ENCODE measurements at places on chromosomes 4 and X. TPM values are rescaled to one million over a fixed set of nuclear protein-coding genes. Genes with fewer than 3 reads are reported as not detected.

- H3K36me3 ChIP-seq, result no peaks in the 10 kb centered on the region
- no peak for DNase-seq
- no peak overlapping the region for H3K27ac ChIP-seq
- H3K4me3 ChIP-seq, result no peak overlapping the region
- H3K4me1 ChIP-seq, result no peaks in the 10 kb centered on the region
These were observed 289.0 kb downstream of the STIM2 start for GRCh38 chr4:27149541-27150212.

GRCh38 chr4:98921292-98921691 is 7.6 kb downstream of the EIF4E start:
- no peaks in the 10 kb centered on the region for H3K27me3 ChIP-seq
- DNase-seq, result no peak
- H3K4me3 ChIP-seq, result no peak overlapping the region
- H3K36me3 ChIP-seq, result peaks cover 11% of the 10 kb centered on the region
- peaks cover 5% of the 10 kb centered on the region for H3K4me1 ChIP-seq

Gene SCOC
- total RNA-seq, result 30.2 TPM

GRCh38 chr4:95506264-95506663 is 42.5 kb downstream of the UNC5C start:
- H3K27me3 ChIP-seq, result no peaks in the 10 kb centered on the region
- H3K27ac ChIP-seq, result peak overlapping the region; percentile 68
- no peaks in the 10 kb centered on the region for H3K36me3 ChIP-seq
- H3K4me3 ChIP-seq, result no peak overlapping the region

DNA sequence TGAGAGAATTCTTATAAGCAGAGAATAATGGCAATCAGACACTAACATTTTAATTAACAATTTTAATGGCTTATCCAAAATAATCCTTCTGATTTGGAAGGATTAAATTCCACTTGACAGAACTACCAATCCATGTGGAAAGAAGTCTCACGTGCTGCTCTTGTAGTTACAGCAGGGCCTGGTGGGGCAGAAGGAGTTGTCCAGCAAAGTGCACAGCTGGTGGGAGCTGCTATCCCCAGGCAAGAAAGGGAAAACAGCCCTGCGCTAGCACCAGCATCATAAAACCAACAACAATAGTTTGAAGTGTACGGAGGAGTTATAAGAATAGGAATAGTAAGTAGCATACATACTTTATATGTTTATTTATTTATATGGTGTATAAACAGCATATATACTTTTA is 127.4 kb upstream of the TRIM2 start:
- no peak overlapping the region for H3K27ac ChIP-seq
- no peaks in the 10 kb centered on the region for H3K4me1 ChIP-seq
- H3K4me3 ChIP-seq, result no peak overlapping the region
- no peak for DNase-seq
- no peaks in the 10 kb centered on the region for H3K27me3 ChIP-seq

GRCh38 chr4:26558166-26558895 is 25.6 kb upstream of the TBC1D19 start:
- H3K4me3 ChIP-seq, result no peak overlapping the region
- no peak for DNase-seq
- no peaks in the 10 kb centered on the region for H3K27me3 ChIP-seq
- H3K36me3 ChIP-seq, result no peaks in the 10 kb centered on the region
- no peaks in the 10 kb centered on the region for H3K4me1 ChIP-seq

DNA sequence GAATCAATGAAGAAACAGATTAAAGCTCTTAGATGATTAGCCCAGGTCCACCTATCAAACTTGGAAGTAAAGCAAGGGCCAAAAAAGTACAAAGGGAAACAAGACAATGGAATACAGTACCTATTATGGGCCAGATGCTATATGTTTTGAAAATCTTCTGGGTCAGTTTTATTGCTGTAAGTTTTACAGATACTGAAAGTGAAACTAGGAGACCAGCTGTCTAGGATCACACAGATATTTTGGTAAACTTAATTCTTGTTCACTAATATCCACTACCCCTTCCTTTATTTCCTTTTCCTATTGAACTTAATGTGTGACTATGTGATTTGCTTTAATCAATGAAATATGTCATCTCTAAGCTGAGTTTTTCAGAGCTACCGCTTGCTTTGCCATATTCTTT is 505.4 kb upstream of the PITX2 start:
- no peak overlapping the region for H3K27ac ChIP-seq
- no peak overlapping the region for H3K4me3 ChIP-seq
- no peaks in the 10 kb centered on the region for H3K27me3 ChIP-seq
- H3K36me3 ChIP-seq, result no peaks in the 10 kb centered on the region

Gene NHS
- total RNA-seq, result 0.80 TPM

- no peaks in the 10 kb centered on the region for H3K27me3 ChIP-seq
- DNase-seq, result no peak
- peak overlapping the region; percentile 95 for H3K4me3 ChIP-seq
- peaks cover 2% of the 10 kb centered on the region for H3K36me3 ChIP-seq
These were observed 69.6 kb downstream of the NOCT start for GRCh38 chr4:139085141-139085540.
